CD4-positive, alpha-beta T cell treated with Interleukin-15 for 4 hours (primary cell): ENCODE measurements at places on chromosomes 12 and 14.

DNA sequence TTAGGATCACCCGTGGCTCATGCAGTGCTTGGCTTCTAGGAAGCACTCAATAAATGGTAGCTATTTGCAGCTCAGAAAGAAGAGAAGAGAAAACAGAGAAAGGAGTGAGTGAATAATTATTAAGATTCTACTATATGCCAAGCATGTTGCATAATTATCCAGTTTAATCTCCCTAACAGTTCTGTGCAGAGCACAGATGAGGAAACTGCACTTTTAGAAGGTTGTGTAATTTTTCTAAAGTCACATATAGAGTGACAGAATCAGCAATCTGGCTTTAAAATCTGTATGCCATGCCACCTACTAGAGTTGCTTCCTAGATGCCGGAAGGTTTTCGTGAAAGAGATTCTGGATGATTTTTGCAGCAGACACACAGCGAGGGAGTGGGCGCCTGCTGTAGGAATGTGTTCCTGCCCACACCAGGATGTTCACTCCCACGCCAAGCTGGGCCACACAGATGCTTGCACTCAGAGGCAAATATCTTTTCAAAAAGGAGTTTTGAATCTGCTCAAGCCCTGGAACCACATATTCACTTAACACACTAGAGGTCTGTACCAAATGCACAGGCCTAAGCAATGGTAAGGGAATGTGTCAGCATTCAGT is 50.2 kb upstream of the SMCO2 start:
- no peak for DNase-seq

- DNase-seq, result no peak
Measured at GRCh38 chr12:70920251-70920851, at the start of gene PTPRR. Gene PTPRR, minus strand, starts transcription at chr12:70920738. Its CDS starts 348 bp downstream, at chr12:70920390.

DNA sequence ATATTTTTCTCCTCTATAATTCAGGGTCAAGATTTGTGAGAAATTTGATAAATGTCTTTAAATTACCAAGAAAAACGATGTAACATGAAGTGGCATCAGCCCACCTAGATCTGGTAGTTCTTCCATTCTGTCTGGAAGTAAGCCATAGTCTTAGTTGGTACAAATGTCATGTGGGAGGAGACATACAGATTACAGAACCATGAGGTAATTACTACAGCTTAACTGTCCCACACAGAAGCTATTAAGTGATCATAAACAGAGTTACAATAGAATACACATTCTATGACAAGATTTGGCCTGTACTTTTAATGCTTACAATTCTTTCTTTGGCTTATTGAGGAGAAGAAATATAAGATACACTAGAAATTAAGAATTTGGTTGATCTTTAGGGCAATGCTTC is 13.7 kb upstream of the SIX1 start:
- DNase-seq, result no peak

GRCh38 chr12:52178984-52179383 is 12.8 kb downstream of the KRT80 start:
- no peak for DNase-seq

GRCh38 chr12:96186607-96187301 is 7.4 kb upstream of the ELK3 start:
- no peak for DNase-seq
